ENCODE measurements at places on chromosomes 16 and 17.

GRCh38 chr16:29844575-29845331 lies 18.3 kb downstream of the CDIPT start:
- no peak for DNase-seq

GRCh38 chr16:67445441-67445912 lies 14.6 kb downstream of the HSD11B2 start:
- DNase-seq, result no peak

DNA sequence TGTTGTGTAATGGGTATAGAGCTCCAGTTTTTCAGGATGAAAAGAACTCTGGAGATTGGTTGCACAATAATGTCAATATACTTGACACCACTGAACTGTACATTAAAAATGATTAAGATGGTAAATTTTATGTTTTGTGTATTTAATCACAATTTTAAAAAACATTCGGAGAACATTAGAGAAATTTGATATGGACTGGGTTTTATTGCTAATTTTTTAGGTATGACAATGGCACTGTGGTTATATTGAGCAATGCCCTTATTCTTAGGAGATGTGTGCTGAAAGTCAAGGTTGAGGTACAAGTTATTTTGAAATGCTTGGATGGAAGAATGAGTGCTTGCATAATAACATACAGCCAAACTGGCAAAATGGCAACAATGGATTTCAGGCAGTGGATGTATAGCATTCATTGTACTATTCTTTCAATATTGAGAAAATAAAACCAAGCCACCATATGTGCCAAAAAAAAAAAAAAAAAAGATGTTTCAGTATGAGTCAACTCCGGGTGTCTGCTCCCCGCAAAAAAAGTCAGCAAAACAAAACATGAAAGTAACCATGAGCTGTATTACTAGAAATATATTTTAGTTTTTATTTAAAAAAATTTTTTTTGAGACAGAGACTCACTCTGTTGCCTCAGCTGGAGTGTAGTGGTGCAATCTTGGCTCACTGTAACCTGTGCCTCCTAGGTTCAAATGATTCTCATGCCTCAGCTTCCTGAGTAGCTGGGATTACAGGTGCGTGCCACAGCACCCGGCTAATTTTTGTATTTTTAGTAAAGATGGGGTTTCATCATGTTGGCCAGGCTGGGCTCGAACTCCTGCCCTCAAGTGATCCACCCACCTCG lies 19.8 kb downstream of the HOXB1 start:
- no peak for DNase-seq

DNA sequence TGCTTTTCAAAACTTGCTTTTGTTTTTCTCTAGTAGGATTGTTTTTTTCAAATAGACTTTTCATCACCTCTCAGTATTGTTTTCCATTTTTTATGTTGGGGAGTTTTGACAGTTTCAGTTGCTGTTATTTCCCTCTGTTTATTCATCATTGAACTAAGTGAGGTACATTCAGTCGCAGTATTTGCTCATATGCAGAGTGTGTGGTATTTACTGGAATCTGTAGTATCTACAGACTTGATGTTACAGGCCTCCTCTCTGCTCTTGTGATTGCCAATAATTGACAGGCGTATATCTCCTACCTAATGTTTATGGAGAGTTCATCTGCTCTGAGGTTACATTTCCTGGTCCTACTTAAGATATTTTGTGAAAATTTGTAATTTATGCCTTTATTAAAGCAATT lies 49.6 kb downstream of the COX10 start:
- no peak for DNase-seq

GRCh38 chr17:49955157-49955556 lies 13.8 kb upstream of the DLX4 start:
- DNase-seq, result no peak
